ENCODE measurements at places on chromosomes 6 and 20. TPM values are rescaled to one million over a fixed set of nuclear protein-coding genes. Genes with fewer than 3 reads are reported as not detected.

GRCh38 chr20:56368351-56369134, 9.8 kb downstream of the FAM210B start:
- no peaks in the 10 kb centered on the region for H3K27me3 ChIP-seq
- peaks cover 33% of the 10 kb centered on the region for H3K36me3 ChIP-seq
- H3K4me1 ChIP-seq, result peaks cover 9% of the 10 kb centered on the region
- no peak overlapping the region for H3K4me3 ChIP-seq
- DNase-seq, result no peak

- no peaks in the 10 kb centered on the region for H3K36me3 ChIP-seq
- H3K4me1 ChIP-seq, result no peaks in the 10 kb centered on the region
- H3K27me3 ChIP-seq, result peaks cover 4% of the 10 kb centered on the region
Measured at GRCh38 chr6:104648347-104648746, 211.4 kb downstream of the HACE1 start.

DNA sequence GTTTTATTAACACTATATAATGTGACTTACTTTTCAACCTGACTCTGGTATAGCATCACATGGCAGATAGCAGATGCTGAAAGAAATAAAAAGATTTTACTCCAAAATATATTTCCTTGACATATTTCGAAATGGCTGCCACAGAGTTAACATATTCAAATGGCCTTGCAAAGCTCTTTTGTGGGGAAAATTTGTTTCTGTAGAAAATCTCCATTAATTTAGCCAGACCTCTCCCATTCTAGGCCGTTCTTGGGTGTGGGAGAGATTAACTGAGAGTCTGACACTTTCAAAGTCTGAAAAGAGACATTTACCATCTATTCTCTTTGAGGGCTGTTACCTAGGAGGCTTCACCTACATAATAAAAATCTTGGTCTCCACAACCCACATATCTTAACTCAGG, 217.2 kb downstream of the OTOR start:
- no peak overlapping the region for H3K27ac ChIP-seq
- H3K36me3 ChIP-seq, result no peaks in the 10 kb centered on the region
- no peak overlapping the region for H3K4me3 ChIP-seq
- no peaks in the 10 kb centered on the region for H3K4me1 ChIP-seq
- no peak for DNase-seq

DNA sequence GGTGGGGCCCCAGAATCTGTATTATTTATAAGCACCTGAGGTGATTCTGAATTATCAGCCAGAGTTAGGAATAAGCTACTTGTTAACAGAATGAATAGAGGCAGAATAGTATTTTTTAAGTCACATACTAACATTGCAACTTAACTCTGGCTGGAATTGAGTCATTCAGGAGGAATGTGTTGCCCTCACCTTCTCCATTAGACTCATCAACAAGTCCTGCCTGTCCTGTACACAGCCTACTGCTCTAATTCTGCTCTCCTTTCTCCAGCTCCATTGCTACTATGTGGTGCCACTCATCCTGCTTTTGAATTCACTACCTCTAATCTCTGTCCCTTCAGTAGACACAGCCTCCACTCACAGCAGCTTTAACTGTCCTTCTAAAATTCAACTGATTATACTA, 669.4 kb downstream of the DHX35 start:
- no peak overlapping the region for H3K4me3 ChIP-seq
- no peaks in the 10 kb centered on the region for H3K36me3 ChIP-seq
- H3K27ac ChIP-seq, result no peak overlapping the region

IL20RA gene
- not detected for total RNA-seq

DNA sequence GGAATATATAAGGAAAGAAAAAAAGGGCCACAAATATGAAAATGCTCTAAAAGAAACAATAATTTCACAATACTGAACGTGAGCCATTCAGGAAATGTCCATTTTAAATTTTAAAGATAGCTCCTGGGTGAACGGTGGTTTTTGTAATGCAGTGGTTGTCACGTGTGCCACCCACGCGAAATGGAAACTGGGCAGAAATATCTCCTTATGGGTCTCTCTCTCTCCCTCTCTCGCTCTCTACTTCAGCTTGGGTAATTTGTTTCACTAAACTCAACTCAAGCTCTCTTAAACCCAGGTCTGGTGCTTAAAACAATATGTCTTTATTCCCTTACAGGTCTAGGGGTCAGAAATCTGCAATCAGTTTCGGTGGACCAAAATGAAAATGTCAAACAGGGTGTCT, 150.8 kb downstream of the OR2B2 start:
- no peaks in the 10 kb centered on the region for H3K27me3 ChIP-seq
- H3K4me1 ChIP-seq, result peaks cover 34% of the 10 kb centered on the region
- peak; percentile 48 for DNase-seq
- H3K36me3 ChIP-seq, result no peaks in the 10 kb centered on the region
- peak overlapping the region; percentile 38 for H3K27ac ChIP-seq
- H3K4me3 ChIP-seq, result no peak overlapping the region

DNA sequence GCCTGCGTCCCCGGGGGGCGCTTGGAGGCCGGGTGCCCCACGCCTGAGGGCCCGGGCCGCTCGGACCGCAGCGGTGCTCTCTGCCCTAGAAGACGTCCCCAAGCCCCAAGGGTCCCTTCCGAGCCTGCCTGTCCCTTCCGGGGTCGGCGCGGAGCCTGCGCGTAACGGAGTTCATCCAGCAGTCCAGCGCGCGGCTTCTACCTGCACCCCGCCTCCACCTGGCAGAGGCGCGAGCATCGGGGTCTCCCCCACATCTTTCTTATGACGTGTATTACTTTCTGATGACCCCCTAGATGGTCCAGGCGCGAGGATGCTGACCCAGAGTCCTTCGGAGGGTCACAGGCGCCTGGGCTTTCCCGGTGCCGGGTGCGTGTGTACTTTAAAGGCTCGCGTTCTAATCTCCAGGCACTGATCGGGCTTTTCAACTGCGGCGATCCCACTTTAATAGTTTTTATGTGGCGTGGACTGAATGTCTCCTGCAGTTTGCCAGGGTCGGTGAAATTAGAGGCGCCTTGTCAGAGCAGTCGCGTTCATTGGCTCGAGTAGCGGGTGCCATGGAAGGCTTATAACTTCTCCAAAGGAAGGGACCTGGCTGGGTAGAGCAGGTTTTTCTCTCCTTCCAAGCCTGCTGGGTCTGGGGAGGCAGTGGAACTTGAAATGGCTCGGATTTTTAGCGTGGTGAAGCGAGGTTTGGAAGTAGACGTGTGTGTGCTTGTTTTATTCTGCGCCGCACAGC, 912 bp downstream of the EYA4 start:
- H3K36me3 ChIP-seq, result no peaks in the 10 kb centered on the region
- no peak overlapping the region for H3K4me3 ChIP-seq
- no peak overlapping the region for H3K27ac ChIP-seq
- H3K27me3 ChIP-seq, result peaks cover 40% of the 10 kb centered on the region

DNA sequence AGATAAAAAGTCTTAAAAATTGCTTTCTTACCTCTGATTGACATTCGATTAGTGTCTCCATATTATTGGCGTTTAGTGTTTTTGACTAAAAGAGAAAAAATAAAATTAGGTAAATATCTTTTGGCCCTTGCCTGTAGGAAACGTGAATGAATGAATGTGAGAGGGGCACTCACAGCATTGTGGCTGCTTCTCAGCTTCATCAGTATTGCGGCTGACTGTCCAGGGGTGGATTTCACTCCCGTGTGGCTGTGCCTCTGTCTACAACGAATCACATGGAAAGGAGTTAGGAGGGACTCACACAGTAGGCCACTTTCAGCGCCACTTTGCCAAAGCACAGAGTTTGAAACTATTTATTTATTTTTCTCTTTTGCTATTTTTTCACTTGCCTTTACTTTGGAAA, 844 bp downstream of the TAGAP start:
- no peaks in the 10 kb centered on the region for H3K27me3 ChIP-seq
- H3K27ac ChIP-seq, result peak overlapping the region; percentile 100
- peak overlapping the region; percentile 100 for H3K4me3 ChIP-seq

SNAI1 gene
- 1.4 TPM for total RNA-seq

KHDC1L gene
- total RNA-seq, result not detected

- no peaks in the 10 kb centered on the region for H3K36me3 ChIP-seq
- no peak overlapping the region for H3K27ac ChIP-seq
- H3K4me1 ChIP-seq, result no peaks in the 10 kb centered on the region
- H3K4me3 ChIP-seq, result no peak overlapping the region
- no peak for DNase-seq
Measured at GRCh38 chr6:150176659-150177058, 33.8 kb downstream of the PPP1R14C start.

OR2H1 gene
- total RNA-seq, result not detected

GRCh38 chr6:31972709-31973350, 892 bp upstream of the DXO start:
- H3K4me1 ChIP-seq, result peaks cover 33% of the 10 kb centered on the region
- DNase-seq, result peak; percentile 63
- peak overlapping the region; percentile 99 for H3K27ac ChIP-seq
- peaks cover 2% of the 10 kb centered on the region for H3K27me3 ChIP-seq
- H3K36me3 ChIP-seq, result peaks cover 18% of the 10 kb centered on the region
- H3K4me3 ChIP-seq, result peak overlapping the region; percentile 94

PIGU gene
- total RNA-seq, result 19.4 TPM

DNA sequence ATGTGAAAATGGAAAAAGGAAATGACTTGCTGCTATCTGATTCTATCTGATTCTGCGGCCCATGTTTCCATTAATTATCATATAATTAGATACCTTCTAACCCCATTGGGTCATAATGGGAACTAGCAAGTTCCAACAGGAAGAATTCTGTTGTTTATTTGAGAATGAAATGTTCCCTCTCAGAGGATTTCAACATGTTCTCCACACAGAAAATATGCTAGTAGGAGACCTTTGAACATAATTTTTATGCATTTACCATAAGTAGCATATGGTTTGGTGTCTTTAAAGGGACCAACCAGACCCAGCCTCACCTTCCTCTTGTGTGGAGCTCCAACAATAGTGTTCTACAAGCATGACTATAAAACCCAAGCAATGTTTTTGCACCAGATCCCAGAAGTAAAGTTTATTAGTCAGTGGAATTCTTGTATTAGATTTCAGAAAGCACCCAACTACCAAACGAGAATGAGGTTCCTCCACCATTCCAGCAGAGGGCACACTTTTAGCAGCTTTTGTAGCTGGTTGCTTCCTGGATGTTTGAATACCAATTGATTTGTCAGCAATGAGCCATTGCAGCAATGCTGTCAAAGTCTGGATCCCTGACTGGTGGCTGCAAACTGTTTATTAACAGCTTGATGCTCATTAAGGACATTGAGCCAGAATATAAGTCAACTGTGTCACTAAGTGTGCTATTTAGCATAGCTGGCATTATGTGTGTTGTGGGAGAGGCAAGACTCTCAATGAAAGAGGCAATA, 143.6 kb upstream of the GJE1 start:
- no peaks in the 10 kb centered on the region for H3K36me3 ChIP-seq
- peaks cover 2% of the 10 kb centered on the region for H3K4me1 ChIP-seq
- peak; percentile 40 for DNase-seq
- no peak overlapping the region for H3K27ac ChIP-seq
- H3K27me3 ChIP-seq, result peaks cover 6% of the 10 kb centered on the region
- no peak overlapping the region for H3K4me3 ChIP-seq

DNA sequence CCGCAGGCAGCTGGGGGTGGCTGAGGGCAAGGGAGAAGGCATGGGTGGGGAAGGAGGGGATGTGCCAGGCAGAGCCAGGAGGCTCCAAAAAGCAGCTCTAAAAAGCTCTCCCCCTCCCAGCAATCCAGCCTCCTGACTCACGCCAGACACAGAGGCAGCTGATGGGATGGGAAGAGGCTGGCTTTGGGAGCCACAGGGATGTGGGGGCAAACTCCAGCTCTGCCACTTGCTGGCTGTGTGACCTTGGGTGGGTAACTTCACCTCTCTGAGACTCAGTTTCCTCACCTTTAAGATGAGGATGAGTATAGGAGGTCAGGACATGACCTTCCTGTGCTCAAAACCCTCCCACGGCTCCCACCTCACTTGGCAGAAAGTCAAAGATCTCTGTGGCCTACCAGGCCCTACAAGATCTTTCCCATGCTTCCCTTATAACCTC, 148.9 kb downstream of the CEBPB start:
- DNase-seq, result peak; percentile 68
- peak overlapping the region; percentile 60 for H3K4me3 ChIP-seq
- H3K4me1 ChIP-seq, result peaks cover 38% of the 10 kb centered on the region
- H3K27ac ChIP-seq, result peak overlapping the region; percentile 94
- H3K27me3 ChIP-seq, result peaks cover 4% of the 10 kb centered on the region
- no peaks in the 10 kb centered on the region for H3K36me3 ChIP-seq

- H3K27me3 ChIP-seq, result peaks cover 71% of the 10 kb centered on the region
- no peaks in the 10 kb centered on the region for H3K4me1 ChIP-seq
- peaks cover 2% of the 10 kb centered on the region for H3K36me3 ChIP-seq
- H3K4me3 ChIP-seq, result no peak overlapping the region
Measured at GRCh38 chr20:22568872-22569344, 15.5 kb downstream of the FOXA2 start.

- H3K27ac ChIP-seq, result no peak overlapping the region
- peaks cover 17% of the 10 kb centered on the region for H3K4me1 ChIP-seq
- H3K27me3 ChIP-seq, result no peaks in the 10 kb centered on the region
- H3K4me3 ChIP-seq, result no peak overlapping the region
- DNase-seq, result no peak
- H3K36me3 ChIP-seq, result peaks cover 16% of the 10 kb centered on the region
Measured at GRCh38 chr6:13579911-13580310, 5.5 kb downstream of the SIRT5 start.

GRCh38 chr6:108781419-108782100, 66.7 kb upstream of the ARMC2 start:
- H3K27me3 ChIP-seq, result no peaks in the 10 kb centered on the region
- no peak overlapping the region for H3K27ac ChIP-seq
- peaks cover 9% of the 10 kb centered on the region for H3K4me1 ChIP-seq
- no peaks in the 10 kb centered on the region for H3K36me3 ChIP-seq
- H3K4me3 ChIP-seq, result peak overlapping the region; percentile 67

RCAN2 gene
- not detected for total RNA-seq

DNA sequence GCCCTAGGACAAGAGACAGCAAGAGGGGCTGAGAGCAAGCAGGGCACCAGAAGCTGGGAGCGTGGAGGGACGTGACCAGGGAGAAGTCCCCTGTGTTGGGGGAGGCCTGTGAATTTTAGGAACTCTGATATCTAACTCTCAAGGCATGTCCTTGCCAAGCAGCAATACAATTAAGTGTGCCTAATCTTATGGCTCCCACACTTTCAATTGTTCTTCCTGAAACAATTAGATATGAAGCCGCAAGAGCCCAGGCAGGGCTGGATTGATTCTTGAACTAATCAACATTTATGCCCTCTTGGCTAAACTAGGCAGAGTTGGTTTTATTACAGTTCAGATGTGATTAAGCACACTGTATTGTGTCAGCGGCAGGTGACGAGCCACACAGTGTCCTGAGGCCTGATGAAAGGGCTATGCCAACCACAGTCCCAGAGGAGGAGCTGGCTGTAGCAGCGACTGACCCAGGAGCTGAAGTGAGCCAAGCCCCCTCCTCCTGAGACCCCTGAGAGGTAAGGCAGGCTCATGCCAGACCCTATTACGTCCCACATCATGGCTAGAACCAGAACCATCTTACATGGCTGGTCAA, 4.2 kb upstream of the MAVS start:
- H3K4me3 ChIP-seq, result no peak overlapping the region
- DNase-seq, result no peak
- no peaks in the 10 kb centered on the region for H3K27me3 ChIP-seq
- no peaks in the 10 kb centered on the region for H3K36me3 ChIP-seq

FAM83D gene
- 13.8 TPM for total RNA-seq

- H3K4me3 ChIP-seq, result no peak overlapping the region
- H3K27ac ChIP-seq, result no peak overlapping the region
- peaks cover 47% of the 10 kb centered on the region for H3K27me3 ChIP-seq
Measured at GRCh38 chr20:46276531-46276930, 31.8 kb downstream of the CDH22 start.

- peaks cover 37% of the 10 kb centered on the region for H3K36me3 ChIP-seq
- H3K4me3 ChIP-seq, result peak overlapping the region; percentile 94
- H3K27ac ChIP-seq, result peak overlapping the region; percentile 100
- no peaks in the 10 kb centered on the region for H3K27me3 ChIP-seq
- peak; percentile 64 for DNase-seq
Measured at GRCh38 chr20:37095108-37095598, 644 bp downstream of the RBL1 start.
